ENCODE measurements at places on chromosomes 5 and 9. TPM values are rescaled to one million over a fixed set of nuclear protein-coding genes. Genes with fewer than 3 reads are reported as not detected.
A peak's percentile ranks its signal among the peaks of the same experiment; 100 is the strongest.

SPINK13 gene
- total RNA-seq = 3.2 TPM

ABLIM3 gene
- total RNA-seq = 18.3 TPM

RANBP3L gene
- total RNA-seq = 9.6 TPM

PDCD1LG2 gene
- total RNA-seq = 1.4 TPM

MAPKAP1 gene
- 115 TPM for total RNA-seq

KCNV2 gene
- total RNA-seq = not detected

DNA sequence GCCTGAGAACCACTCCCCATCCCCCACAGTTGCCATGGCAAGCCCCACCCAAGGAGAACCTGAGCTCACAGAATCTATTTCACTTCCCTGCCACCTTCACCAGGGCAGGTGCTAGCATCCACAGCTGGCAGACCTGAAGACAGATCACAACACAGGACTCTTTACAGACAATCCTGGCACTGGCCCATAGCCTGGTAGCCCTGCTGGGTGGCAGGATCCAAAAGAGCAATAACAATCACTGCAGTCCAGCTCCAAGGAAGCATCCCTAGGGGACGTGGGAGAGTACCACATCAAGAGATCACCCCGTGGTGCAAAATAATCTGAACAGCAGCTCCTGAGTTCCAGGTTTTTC lies 463.2 kb upstream of the PIK3R1 start:
- H3K4me3 ChIP-seq = no peak overlapping the region
- H3K4me1 ChIP-seq = no peaks in the 10 kb centered on the region
- no peaks in the 10 kb centered on the region for H3K36me3 ChIP-seq
- no peaks in the 10 kb centered on the region for H3K27me3 ChIP-seq
- DNase-seq = no peak

- no peaks in the 10 kb centered on the region for H3K36me3 ChIP-seq
- no peak overlapping the region for H3K4me3 ChIP-seq
- no peak overlapping the region for H3K27ac ChIP-seq
- no peak for DNase-seq
- H3K4me1 ChIP-seq = no peaks in the 10 kb centered on the region
- no peaks in the 10 kb centered on the region for H3K27me3 ChIP-seq
Measured at GRCh38 chr9:31355965-31356364, 1028.5 kb upstream of the ACO1 start.

GRCh38 chr9:88954066-88954465 lies 37.2 kb upstream of the S1PR3 start:
- H3K27ac ChIP-seq = no peak overlapping the region
- peaks cover 13% of the 10 kb centered on the region for H3K4me1 ChIP-seq
- no peaks in the 10 kb centered on the region for H3K27me3 ChIP-seq
- H3K36me3 ChIP-seq = no peaks in the 10 kb centered on the region
- no peak overlapping the region for H3K4me3 ChIP-seq
- DNase-seq = no peak

DNA sequence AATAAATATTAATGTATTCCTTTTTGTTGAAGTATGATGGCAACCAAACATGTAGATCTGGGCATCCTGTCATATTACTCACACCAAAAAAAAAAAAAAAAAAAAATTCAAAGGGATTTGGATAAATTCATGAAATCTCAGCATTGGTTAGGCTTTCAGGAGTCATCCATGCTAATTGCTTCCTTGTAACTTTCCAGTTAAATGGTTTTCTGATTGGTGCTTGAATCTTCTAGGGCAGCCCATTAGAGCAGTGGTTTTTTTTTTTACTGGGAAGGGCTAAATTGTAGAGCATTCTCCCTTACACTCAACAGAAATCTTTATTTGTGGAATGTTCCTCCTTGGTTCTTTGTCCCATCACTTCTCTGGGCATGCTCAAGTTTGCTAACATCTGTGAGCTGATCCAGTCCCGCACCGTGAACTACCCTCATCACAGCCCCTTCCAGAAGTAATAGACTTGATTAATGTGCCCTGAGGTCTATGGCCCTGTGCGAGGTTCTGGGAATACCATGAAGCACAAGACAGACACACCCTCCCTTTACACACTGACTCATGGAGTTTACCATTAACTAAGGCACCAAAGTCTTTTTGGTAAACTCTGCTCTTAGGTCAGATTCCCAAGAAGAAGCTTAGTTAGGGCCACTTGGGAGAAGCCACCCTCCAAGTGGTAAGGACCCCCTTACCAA lies 56.0 kb downstream of the RGS3 start:
- no peak overlapping the region for H3K27ac ChIP-seq
- H3K27me3 ChIP-seq = no peaks in the 10 kb centered on the region
- H3K4me3 ChIP-seq = no peak overlapping the region
- peaks cover 35% of the 10 kb centered on the region for H3K4me1 ChIP-seq
- DNase-seq = no peak

- no peaks in the 10 kb centered on the region for H3K4me1 ChIP-seq
- H3K4me3 ChIP-seq = no peak overlapping the region
- DNase-seq = no peak
- no peaks in the 10 kb centered on the region for H3K36me3 ChIP-seq
Measured at GRCh38 chr5:7717691-7718090, 133.2 kb downstream of the CFAP90 start.

DNA sequence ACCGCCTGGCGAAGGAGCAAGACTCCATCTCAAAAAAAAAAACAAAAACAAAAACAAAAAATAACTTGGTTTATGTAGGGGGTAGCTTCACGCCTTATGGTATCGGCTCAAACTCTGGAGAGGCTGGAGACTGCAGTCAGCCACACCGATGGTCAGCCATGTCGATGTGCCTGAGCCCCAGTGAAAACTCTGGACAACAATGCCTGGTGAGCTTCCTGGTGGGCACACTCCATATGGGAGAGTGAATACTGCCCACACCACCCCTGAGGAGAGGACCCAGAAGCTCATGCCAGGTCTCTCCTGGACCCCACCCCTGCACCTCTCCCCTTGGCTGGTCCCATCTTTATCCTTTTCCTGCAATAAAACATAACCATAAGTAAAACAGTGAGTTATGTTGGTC lies 19.6 kb downstream of the IPPK start:
- no peak overlapping the region for H3K4me3 ChIP-seq
- H3K27me3 ChIP-seq = no peaks in the 10 kb centered on the region
- peaks cover 16% of the 10 kb centered on the region for H3K36me3 ChIP-seq
- H3K27ac ChIP-seq = no peak overlapping the region

DNA sequence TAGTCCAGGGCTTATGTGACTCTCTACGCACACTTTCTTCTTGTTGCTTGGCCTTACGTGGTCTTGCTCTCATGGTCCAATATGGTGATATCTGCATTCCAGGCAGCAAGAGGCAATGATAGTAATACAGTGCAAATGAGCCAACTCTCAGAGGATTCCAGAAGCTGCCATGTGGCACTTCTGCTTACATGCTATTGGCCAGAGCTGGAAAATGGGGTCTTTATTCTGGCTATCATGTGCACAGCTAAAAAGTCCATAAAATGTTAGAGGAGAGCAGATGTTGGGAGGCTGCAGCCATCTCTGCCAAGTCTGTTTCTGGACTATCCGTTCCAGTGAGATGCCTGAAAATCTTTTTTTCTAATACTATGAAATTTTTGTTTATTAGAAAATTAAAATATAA lies 2.9 kb upstream of the SEPTIN8 start:
- no peak for DNase-seq
- no peak overlapping the region for H3K4me3 ChIP-seq
- H3K4me1 ChIP-seq = peaks cover 12% of the 10 kb centered on the region
- H3K27ac ChIP-seq = no peak overlapping the region
- H3K27me3 ChIP-seq = no peaks in the 10 kb centered on the region

- no peak overlapping the region for H3K4me3 ChIP-seq
- H3K36me3 ChIP-seq = no peaks in the 10 kb centered on the region
- H3K27me3 ChIP-seq = no peaks in the 10 kb centered on the region
- H3K27ac ChIP-seq = no peak overlapping the region
- peaks cover 4% of the 10 kb centered on the region for H3K4me1 ChIP-seq
Measured at GRCh38 chr9:37955781-37956422, 52.0 kb upstream of the SLC25A51 start.

- no peak overlapping the region for H3K4me3 ChIP-seq
- DNase-seq = no peak
- H3K27me3 ChIP-seq = no peaks in the 10 kb centered on the region
Measured at GRCh38 chr9:92036756-92037155, 78.5 kb downstream of the SPTLC1 start.

GRCh38 chr5:133843911-133844310 lies 124.5 kb downstream of the C5orf15 start:
- H3K4me1 ChIP-seq = no peaks in the 10 kb centered on the region
- no peak overlapping the region for H3K4me3 ChIP-seq
- H3K36me3 ChIP-seq = no peaks in the 10 kb centered on the region
- H3K27me3 ChIP-seq = no peaks in the 10 kb centered on the region
- H3K27ac ChIP-seq = no peak overlapping the region
- no peak for DNase-seq

- H3K27me3 ChIP-seq = no peaks in the 10 kb centered on the region
- H3K27ac ChIP-seq = no peak overlapping the region
- no peaks in the 10 kb centered on the region for H3K4me1 ChIP-seq
Measured at GRCh38 chr9:34866614-34867013, 91.5 kb upstream of the PHF24 start.

- H3K4me1 ChIP-seq = peaks cover 22% of the 10 kb centered on the region
- no peaks in the 10 kb centered on the region for H3K36me3 ChIP-seq
- no peak overlapping the region for H3K4me3 ChIP-seq
Measured at GRCh38 chr5:172282272-172283019, 1.1 kb downstream of the UBTD2 start.

GRCh38 chr9:113600023-113600823 lies 136.7 kb downstream of the RGS3 start:
- H3K27me3 ChIP-seq = no peaks in the 10 kb centered on the region
- no peak overlapping the region for H3K4me3 ChIP-seq

DNA sequence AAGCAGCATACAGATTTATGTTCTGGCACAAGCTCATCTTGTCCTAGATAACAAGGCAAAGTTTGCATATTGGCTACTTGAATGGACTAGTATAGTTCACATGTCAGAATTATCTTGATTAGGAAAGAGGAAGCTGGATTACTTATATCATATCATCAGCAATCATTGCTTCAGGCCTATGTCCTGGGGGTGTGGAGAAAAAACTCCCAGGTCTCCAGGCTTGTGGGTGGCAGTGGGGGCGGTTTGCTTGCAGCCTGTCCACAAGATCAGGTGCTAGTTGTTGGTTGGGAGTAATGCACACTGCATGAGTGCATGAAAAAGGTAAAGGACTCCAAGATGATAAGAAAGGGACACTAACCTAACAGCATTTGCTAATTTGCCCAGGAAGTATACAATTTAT lies 326.4 kb upstream of the PDE4D start:
- no peak for DNase-seq
- H3K4me3 ChIP-seq = no peak overlapping the region
- no peaks in the 10 kb centered on the region for H3K36me3 ChIP-seq
- no peaks in the 10 kb centered on the region for H3K4me1 ChIP-seq
- H3K27ac ChIP-seq = no peak overlapping the region

DNA sequence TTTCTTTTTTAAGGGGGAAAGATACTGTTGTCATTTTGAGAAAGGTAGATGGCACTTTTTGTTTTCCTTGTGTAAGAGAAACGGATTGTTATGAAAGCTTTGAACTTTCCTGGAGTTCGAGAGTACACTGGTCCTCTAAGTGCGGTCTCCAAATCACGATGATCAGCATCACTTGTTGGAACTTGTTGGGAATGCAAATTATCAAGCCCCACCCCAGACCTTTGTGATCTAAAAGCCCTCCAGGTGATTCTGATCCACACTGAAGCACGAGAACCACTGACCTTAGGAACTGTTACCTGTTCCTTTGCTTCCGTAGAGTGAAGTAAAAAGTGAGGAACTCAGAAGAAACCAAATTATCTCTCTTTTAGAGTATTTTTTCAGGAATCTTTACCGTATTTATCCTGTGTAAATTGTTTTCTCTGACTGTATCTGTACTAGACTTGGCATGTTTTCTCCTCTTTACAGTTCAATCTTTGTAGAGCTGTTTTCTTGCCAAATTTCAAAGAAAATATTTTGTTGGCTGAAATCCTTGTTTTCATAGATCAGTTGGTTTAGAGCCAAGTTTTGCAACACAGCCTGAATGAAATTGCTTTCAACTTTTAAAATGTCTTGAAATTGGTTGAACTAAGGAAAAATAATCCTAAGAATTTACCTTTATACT lies 4.0 kb downstream of the MAT2B start:
- peaks cover 59% of the 10 kb centered on the region for H3K4me1 ChIP-seq
- peaks cover 22% of the 10 kb centered on the region for H3K36me3 ChIP-seq
- peak overlapping the region; percentile 77 for H3K27ac ChIP-seq
- DNase-seq = no peak
- H3K4me3 ChIP-seq = no peak overlapping the region

DNA sequence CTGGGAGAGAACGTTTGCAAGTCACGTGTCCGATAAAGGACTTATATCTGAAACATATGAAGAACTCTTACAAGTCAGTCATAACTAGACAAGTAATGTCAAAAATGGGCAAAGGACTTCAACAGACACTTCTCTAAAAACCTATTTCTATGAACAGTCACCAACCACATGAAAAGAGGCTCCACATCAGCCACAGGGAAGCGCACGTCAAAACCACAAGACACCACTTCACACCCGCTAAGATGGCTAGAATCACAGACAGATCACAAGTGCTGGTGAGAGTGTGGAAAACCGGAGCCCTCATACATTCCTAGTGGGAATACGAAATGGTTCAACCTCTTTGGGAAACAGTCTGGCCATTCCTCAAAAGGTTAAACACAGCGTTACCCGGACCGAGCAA lies 11.5 kb upstream of the CARD9 start:
- no peak overlapping the region for H3K4me3 ChIP-seq
- no peak overlapping the region for H3K27ac ChIP-seq
- H3K36me3 ChIP-seq = no peaks in the 10 kb centered on the region
- no peak for DNase-seq

GRCh38 chr5:138610415-138610917 lies 35.3 kb upstream of the HSPA9 start:
- DNase-seq = peak; percentile 26
- H3K36me3 ChIP-seq = no peaks in the 10 kb centered on the region
- H3K27me3 ChIP-seq = no peaks in the 10 kb centered on the region

GRCh38 chr5:171606414-171607024 lies 179.1 kb upstream of the SMIM23 start:
- no peak for DNase-seq
- H3K36me3 ChIP-seq = no peaks in the 10 kb centered on the region
- no peaks in the 10 kb centered on the region for H3K4me1 ChIP-seq
- no peaks in the 10 kb centered on the region for H3K27me3 ChIP-seq
- no peak overlapping the region for H3K27ac ChIP-seq

- H3K4me3 ChIP-seq = no peak overlapping the region
- H3K27me3 ChIP-seq = no peaks in the 10 kb centered on the region
- peak; percentile 34 for DNase-seq
- no peaks in the 10 kb centered on the region for H3K36me3 ChIP-seq
Measured at GRCh38 chr5:126780165-126780827, 3.4 kb downstream of the LMNB1 start.

DNA sequence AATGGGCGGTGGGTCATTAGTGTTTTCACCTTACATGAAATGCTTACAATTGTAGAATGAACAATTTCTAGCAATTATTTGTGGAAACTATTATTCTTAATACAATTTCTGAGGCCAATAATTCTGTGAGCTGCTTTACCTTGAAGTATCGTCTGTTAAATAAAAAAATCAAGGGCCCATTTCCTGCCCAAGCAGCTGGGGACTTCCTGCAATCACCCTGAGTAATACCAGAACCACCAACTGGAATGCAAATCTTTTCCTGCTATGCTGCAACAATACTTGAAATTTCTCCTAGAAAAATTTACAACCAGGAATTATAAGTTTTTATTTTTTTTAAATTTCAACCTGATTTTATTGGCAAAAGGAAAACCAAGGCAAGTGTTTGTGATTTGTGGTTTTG lies 52.6 kb downstream of the ADAMTS16 start:
- no peak overlapping the region for H3K27ac ChIP-seq
- no peak for DNase-seq
- no peak overlapping the region for H3K4me3 ChIP-seq
- H3K27me3 ChIP-seq = no peaks in the 10 kb centered on the region

Data from adrenal gland (tissue), 19 donors.